ENCODE measurements at places on chromosomes 13 and 19.
A peak's percentile ranks its signal among the peaks of the same experiment; 100 is the strongest.

GRCh38 chr13:30708541-30708940 lies 26.8 kb upstream of the ALOX5AP start:
- DNase-seq, result no peak

- no peak for DNase-seq
Observed at GRCh38 chr19:4409123-4409933, 6.9 kb downstream of the CHAF1A start.

DNA sequence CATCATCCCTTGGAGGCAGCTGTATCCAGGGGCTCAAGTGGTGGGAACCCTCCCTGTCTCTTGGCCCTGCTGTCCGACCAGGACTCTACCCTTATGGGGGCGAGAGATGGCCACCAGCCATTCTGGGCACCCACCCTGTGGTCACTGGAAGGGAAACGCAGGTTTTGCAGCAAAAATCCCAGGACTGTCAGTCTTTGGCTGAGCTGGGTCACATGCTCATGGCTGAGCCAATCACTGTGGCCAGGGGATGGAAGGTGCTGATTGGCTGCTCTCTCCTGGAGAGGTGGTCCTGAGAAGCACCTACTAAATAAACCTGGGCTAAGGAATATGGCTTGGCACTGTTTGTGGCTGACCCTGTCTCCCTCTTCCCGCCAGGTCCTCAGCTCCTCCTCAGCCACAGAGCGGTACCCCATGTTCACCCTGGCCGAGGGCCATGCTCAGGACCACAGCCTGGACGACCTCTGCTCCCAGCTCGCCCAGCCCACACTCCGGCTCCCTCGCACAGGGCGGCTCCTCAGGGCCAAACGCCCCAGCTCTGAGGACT lies 8.9 kb downstream of the ATG4D start:
- no peak for DNase-seq

- DNase-seq, result no peak
Observed at GRCh38 chr19:6613711-6614110, 22.8 kb upstream of the CD70 start.

- no peak for DNase-seq
Observed at GRCh38 chr19:8138201-8138600, 11.2 kb downstream of the FBN3 start.

GRCh38 chr13:39510316-39510695 lies 92.7 kb downstream of the LHFPL6 start:
- DNase-seq, result no peak

DNA sequence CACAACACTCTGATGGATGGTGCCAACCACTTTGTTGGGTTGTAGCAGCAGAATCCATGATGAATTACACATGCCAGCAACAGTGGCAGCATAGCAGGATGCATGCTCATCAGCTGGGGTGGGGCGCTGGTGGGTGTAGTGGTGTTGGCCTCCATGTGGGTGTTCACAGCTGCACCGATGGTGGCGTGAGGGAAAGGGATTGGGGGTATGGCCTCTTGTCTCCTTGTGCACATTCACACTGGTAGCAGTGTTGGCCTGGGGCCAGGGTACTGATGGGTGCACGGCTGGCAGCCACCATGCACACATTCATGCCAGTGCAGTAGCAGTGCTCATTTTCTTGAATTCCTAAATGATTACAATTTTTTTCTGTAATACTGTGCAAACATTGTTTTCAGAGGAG lies 2748.8 kb upstream of the PCDH20 start:
- no peak for DNase-seq

GRCh38 chr19:5255602-5256231 lies 84.9 kb downstream of the PTPRS start:
- DNase-seq, result no peak

GRCh38 chr13:42836930-42837690 lies 55.7 kb downstream of the FAM216B start:
- DNase-seq, result peak; percentile 39

GRCh38 chr13:42028113-42028799 lies 20.2 kb upstream of the DGKH start:
- no peak for DNase-seq

DNA sequence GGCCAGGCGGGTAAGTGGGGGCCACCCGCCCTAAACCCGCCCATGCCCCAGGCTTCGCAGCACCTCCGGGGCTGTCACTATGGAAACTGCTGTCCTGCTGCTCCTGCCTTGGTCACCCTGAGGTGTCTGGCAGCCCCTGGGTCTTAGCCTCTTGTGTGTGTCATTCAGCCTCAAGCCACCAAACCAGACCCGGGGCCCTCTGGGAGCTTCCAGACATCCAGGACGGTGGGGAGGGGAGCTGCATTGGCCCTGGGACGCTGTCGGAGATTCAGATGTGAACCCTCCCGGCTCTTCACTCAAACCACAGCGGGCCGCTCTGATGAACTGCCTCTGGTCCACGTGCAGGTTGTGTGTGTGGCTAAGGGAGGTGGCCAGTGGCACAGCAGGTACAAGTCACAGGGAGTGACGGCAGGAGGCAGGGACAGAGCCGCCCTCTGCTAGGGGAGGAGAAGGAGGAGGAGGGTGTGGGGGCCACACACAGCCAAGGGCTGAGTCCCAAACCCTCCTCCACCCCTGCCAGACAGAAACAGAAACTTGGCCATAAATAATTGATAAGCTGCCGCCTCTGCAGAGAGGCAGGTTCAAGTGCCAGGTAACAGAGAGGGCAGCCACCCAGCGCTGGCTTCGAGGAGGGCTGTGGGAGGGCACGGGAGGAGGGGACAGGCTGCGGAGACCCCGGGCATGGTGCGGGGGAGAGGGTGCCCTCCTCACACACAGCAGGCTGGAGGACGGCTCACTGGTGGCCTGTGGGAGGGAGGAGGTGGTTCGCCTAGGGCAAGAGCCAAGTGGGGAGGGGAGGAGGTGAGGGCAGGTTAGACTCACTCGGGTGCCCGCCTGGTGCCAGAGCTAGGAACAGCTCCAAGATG lies 8.0 kb downstream of the NANOS3 start:
- no peak for DNase-seq

- DNase-seq, result no peak
Observed at GRCh38 chr13:37406031-37406430, 192.5 kb downstream of the POSTN start.

DNA sequence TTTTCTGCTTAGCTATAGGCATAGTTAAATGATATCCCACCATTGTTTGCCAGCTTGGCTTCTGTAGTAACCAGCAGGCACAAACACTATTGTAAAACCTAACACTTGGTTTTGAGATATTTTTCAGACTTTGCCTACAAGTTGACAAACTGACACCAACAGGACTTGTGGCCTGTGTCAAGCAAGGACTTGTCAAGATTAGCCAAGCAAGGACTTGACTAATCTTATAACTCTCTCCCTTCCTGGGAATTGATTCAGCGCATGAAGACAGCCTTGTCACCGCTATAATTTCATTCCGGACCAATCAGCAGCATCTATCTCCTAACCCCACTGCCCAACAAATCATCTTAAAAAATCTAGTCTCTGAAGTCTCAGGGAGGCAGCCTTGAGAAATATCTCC lies 72.7 kb upstream of the SLITRK1 start:
- no peak for DNase-seq

GRCh38 chr13:105665284-105665683 lies 870.2 kb downstream of the EFNB2 start:
- DNase-seq, result peak; percentile 2

DNA sequence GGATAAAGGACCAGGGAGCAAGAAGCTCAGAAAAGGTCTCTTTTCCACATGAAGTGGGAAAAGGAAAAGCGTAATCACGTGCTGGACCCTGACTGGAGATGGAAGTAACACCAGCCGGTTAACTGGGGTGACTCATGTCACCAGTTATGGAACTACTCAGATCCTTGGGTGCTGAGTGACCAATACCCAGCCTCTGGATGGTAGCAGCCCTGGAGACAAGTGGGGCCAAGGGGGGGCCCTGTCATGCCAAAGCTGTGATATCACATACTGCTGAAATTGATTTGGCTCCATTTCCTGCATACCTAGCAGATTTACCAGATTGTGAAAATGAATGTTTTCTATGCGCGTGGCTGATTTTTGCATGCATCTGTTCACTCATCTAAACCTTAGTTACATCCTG lies 158.9 kb downstream of the ZIC5 start:
- peak; percentile 34 for DNase-seq

DNA sequence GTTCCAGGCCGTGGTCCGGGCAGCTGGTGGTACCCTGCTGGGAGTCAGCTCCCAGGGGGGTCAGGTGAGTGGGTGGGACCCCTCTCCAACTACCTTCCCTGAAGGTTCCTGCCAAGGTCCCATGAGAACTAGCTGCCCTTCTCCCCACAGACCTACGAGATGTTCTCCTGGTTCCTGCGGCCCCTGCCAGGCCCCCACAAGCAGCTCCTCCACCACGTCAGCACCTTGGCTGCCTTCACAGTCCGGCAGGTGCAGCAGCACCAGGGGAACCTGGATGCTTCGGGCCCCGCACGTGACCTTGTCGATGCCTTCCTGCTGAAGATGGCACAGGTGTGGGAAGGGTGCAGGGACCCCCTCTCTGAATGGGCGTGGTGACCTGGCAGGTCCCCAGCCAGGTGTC lies 5.5 kb downstream of the CYP2S1 start:
- DNase-seq, result no peak

GRCh38 chr19:1121395-1121794 lies 17.6 kb downstream of the GPX4 start:
- DNase-seq, result no peak

- no peak for DNase-seq
Observed at GRCh38 chr19:20969498-20969897, 46.4 kb downstream of the ZNF85 start.

GRCh38 chr13:111506621-111507020 lies 186.2 kb downstream of the TEX29 start:
- no peak for DNase-seq

GRCh38 chr13:97021241-97021640 lies 27.0 kb upstream of the OXGR1 start:
- DNase-seq, result no peak

- no peak for DNase-seq
Observed at GRCh38 chr19:28960986-28961705, 251.8 kb downstream of the UQCRFS1 start.

GRCh38 chr13:51025245-51025905 lies 85.7 kb downstream of the C13orf42 start:
- DNase-seq, result no peak

GRCh38 chr19:6593651-6594416 lies 2.9 kb upstream of the CD70 start:
- DNase-seq, result no peak

- DNase-seq, result no peak
Observed at GRCh38 chr13:98549728-98550317, 27.1 kb downstream of the STK24 start.

- DNase-seq, result no peak
Observed at GRCh38 chr13:27593267-27593666, 27.1 kb downstream of the LNX2 start.

DNA sequence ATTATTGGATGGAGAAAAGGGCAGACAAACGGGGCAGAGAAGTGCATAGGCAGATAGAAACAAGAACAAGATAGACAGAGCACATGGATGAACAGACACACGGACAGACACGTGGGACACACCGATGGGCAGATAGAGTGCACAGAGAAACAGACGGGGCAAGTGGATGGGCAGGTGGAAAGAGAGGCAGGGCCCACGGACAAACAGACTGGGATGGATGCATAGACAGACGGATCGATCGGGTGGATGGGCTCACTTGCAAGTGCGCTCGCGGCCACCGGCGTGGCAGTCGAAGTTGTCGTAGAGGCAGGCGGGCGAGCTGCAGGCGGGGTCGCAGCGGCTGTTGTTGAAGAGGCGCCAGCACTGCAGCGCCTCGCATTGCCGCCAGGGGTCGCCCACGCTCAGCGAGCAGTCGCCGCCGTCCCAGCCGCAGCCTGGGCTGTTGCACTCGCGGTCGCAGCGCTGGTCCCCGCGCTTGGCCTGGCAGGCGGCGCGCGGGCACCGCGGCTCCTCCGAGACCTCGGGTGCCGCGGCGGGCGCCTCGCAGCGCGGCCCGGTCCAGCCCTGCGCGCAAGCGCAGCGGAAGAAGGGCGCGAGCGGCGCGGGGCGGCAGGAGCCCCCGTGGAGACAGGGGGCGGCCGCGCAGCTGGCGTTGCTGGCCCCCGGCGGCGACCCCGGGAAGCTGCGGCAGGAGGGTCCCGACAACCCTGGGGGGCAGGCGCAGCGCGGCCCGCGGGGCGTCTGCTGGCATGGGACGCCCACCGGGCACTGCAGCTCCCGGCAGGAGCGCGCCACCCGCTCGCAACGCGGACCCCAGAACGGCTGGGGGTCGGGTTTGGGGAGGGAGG lies 23.3 kb downstream of the NOTCH3 start:
- peak; percentile 45 for DNase-seq

DNA sequence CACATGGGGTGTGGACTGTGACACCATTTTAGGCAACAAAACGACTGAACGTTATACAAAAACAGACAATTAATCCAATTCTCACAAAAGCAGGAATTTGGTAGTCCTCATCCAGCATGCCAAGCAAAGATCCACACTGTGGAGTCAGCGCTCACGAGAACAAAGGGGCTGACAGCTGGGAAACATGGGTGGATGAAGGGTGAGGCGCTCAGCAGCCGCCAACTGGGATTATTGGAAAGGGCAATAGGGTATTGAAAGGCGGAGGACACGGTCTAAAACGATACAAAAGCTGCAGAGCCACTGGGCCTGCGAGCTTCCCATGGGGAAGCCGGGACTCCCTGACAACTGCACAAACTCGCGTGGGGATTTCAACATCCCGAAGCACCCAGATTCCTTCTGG lies 4.7 kb upstream of the ZNF813 start:
- no peak for DNase-seq

GRCh38 chr13:66546534-66547379 lies 683.4 kb downstream of the PCDH9 start:
- DNase-seq, result no peak

DNA sequence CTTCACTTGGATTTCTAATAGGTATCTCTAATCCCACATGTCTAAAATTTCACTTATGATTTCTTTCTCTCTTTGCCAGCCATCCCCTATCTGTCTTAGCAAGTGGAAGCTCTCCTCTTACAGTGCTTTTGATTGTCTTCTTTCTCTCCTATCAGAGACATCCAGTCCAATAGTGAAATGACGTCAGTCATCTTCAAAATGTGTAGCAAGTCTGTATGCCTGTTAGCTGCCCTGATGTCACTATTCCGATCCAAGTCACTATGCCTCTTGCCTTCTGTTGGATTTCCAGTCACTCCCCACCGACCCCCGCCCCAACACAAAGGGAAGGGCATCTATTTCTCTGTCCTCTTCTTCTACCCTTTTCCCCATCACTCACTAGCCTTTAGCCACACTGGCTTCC lies 96.4 kb downstream of the WASF3 start:
- no peak for DNase-seq
